ENCODE measurements at places on chromosomes 5 and 9. TPM values are rescaled to one million over a fixed set of nuclear protein-coding genes. Genes with fewer than 3 reads are reported as not detected.

- no peak for DNase-seq
Measured at GRCh38 chr5:116388564-116389258, 185.9 kb downstream of the SEMA6A start.

- peak; percentile 50 for DNase-seq
Measured at GRCh38 chr9:68678430-68678829, 26.6 kb upstream of the PIP5K1B start.

DNA sequence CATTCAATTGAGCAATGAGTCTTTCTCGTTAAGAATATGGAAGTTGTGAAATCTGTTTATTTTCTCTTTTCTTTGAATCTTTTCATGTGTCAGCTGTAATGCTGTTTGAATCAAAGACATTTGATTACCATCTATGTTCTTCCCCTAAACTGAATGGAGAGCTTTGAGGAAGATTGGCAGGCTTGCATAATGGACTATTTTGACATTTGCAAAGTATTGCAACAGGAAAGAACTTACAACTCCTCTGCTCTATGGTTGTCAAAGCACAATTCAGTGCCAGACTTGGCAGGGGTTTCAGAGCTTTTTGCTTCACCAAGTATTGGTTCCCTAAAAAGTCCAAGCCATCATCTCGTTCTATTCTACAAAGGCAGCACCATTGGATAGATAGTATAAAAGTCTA lies 549.0 kb upstream of the NUDT12 start:
- DNase-seq = no peak

PAM gene
- total RNA-seq = 120 TPM

ZNF883 gene
- 6.5 TPM for total RNA-seq

ADAMTSL1 gene
- 16.6 TPM for total RNA-seq

GPR150 gene
- 0.29 TPM for total RNA-seq

EGFL7 gene
- total RNA-seq = 56.2 TPM

DNA sequence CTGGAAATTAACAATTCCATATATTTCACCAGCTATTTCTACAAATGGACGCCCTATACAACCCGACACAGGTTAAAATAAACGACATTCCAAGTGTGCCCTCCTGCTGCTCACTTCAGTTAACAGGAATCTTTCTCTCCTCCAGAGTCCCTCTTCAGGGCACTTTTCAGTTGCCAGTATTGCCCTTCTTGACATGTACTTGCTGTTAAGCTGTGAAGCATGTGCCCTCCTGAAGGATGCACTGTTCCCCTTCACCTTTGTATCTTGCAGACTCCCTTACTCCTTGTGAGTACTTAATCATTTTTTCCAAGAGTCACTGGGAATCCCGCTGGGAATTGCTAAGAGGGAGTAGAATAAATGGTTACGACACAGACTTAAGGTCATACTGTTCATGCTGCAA lies 364.1 kb downstream of the CTNND2 start:
- no peak for DNase-seq

SLC45A2 gene
- not detected for total RNA-seq

DNA sequence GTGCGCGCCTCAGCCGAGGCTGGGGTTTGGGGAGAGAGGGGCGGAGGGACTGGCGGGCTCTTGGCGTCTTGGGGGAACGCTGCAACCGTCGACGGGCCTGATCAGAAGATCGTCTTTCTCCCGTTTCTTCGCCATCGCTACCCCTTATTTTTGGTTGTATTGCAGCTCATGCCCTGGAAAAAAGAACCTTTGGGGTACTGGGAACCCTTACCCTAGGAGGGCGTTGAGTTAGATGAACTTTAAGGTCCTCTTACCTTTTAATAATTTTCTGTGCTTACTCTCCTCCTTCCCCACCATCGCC lies 719 bp downstream of the PAIP2 start:
- DNase-seq = no peak

IL5 gene
- total RNA-seq = not detected

All from Daoy (cell line).